Stimulated activated CD4-positive, alpha-beta T cell treated with anti-CD3 and anti-CD28 coated beads, Interleukin-1b, Interleukin-23, amount 100 ng/mL, for 24 hours (primary cell): ENCODE measurements at places on chromosomes 3 and 15.

DNA sequence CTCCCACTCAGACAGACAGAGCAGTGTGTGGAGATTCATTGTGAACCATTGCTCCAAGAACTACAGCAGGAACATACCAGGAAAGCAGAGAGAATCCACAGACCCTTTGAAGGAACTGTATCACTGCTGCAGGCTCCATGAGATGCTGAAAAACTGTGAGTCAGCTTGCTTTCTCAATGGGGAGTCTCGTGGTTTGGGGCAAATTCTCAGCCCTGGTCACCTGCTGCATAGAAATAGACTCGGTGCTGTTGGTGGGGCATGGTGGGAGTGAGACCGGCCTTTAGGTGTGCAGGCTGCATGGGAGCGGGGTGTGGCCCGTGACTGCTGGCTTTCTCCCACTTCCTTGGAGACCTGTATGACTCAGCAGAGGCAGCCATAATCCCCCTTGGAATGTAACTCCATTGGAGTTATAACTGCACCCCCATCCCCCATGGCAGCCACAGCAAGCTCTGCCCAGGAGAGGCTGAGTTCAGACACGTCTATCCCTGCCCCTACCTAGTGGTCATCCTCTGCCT, 35.6 kb downstream of the ALCAM start:
- DNase-seq: no peak

- DNase-seq: no peak
Measured at GRCh38 chr3:127652246-127652995, 20.3 kb upstream of the ABTB1 start.

GRCh38 chr3:65672871-65673815, 365.6 kb downstream of the MAGI1 start:
- no peak for DNase-seq

- no peak for DNase-seq
Measured at GRCh38 chr15:53462651-53463050, 296.8 kb downstream of the WDR72 start.

- DNase-seq: no peak
Measured at GRCh38 chr3:8937064-8938020, 25.9 kb downstream of the RAD18 start.

GRCh38 chr15:66110864-66111263, 142.7 kb downstream of the MEGF11 start:
- no peak for DNase-seq

DNA sequence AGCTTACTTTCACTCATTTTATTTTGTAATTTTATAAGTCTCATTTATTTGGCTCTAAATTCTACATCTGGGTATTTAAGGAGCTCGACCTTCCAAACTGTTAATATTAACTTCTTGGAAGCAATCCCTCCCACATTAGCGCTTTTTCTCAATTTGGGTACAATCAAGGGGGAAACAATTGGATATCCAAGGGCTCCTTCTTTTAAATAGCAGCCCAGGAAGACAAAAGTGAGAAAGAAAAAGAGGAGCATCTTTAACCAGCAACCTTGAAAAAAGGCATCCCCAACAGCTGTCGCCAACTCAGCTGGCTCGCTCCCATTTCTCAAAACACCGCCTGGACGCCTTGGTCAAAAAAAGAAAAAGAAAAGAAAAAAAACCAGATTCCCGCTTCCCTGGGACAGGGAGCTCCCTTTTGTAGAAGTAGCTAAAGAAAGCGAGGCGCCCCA, 873 bp downstream of the C3orf70 start:
- no peak for DNase-seq

DNA sequence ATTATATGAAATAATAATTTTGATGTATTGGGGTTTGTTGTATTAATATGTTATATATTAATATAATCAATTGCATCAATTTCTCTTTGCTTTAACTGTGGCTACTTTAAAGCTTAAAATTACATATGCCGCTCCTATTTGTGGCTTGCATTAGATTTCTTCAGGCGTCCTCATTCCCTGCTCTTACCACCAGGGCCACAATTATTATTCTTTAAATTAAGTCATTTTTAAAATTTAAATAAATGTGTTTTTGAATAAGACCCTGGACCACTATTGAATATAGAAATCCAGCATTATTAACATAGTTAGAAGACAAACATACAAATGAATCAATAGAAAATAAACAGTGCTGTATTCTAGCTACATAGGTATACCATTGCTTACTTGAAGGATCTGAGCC, 55.5 kb upstream of the SNTN start:
- no peak for DNase-seq

DNA sequence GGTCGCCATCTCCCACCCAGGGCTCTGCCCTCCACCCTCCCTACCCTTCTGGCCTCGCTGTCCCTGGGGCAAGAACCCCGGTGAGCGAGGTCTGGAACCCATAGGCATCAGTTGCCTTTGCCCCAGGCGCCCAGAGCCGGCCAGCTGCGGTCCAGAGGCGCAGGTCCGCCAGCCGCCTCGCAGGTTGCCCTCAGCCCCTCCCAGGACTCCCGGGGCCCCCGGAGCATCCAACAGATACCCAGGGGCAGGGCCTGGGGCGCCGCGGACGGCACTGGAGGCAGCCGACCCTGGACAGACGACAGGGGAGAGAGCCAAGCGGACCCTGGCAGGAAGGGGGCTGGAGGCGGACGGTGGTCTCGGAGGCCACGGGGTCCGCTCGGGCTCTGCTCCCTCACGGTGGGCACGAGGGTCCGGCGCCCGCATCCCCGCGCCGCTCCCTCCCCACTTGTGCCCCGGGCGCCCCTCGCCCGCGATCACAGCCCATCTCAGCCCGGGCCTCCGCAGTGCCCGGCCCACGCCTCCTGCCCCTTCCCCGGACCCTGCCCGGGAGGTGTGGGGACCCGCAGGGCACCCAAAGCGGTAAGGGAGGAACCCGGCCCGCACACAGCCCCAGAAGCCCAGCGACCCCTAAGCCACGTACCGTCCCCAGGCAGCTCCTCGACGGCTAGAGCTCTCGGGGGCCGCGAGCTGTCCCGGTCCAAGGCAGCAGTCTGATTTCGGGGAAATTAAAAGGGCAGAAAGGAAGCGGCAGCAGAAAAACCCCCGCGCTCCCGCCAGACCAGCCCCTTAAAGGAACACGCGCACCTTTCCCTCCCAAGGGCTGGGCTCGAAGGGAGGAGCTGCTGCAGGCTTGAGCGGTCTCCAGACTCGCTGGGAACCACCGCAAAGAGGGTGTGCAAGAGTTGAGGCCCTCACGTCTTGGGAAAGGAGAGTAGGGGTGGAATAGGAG, at the start of gene HAPLN3:
Gene HAPLN3, minus strand, starts transcription at position 726 of the 949 bp plus-strand sequence. CDS start 8,246 bp downstream, outside the sequence.
- DNase-seq: no peak

DNA sequence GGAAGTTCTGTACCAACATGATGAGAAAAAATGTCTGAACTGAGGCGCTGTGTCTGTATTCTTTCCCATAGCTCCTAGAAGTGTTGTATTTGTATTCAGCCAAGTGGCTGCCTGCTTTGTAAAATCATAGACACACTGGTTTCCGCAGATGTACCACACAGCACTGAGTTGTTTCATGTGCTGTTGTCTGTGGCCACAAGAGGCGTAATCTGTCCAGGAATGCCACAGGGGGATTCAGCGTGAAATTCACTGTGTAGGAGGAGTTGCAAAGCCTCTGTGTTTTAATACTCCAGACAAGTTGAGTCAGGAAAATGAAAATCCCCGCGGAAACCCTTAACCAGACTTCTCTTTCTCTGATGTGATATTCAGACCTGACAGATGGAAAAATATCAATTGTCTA, 462.2 kb downstream of the NSUN3 start:
- DNase-seq: no peak

DNA sequence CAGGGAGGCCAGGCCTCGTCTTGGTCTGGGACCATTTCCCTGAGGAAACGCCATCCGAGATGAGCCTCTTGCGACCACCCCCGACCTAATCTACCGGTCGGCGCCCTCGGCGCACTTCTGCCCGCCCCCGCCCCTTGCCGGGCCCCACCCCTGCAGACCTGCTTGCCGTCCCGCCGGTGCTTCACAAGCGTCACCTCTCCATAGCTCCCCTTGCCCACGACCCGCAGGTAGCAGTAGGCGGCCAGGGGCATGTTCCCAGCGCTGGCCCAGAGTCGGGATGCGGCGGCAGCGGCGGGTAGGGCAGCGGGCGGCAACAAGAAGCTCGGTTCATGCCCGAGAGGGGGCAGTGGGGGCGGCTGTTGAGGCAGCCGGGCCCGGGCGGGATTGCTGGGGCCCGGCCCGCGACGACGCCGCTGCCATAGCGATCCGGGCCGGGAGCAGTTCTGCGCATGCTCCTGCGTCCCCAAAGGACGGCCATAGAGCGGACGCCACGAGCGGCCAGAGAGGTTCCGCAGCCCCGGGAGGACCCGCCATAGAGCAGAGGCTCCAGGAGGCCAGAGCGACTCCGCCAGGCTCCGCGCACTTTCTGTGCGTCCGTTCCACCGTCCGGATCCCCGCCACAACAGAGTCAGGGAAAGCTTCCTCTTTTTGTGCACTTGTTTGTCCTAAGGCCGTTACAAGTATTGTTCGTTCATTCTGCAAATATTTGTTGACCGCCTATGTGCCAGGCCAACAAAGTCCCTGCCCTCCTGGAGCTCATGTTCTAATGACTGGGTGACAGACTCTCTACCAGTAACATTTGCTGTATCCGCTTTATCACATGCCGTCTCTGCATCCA, at the start of gene NEK4:
Gene NEK4, minus strand, starts transcription at position 445 of the 838 bp plus-strand sequence. Its CDS starts 194 bp downstream, at position 251.
- DNase-seq: peak; percentile 63

DNA sequence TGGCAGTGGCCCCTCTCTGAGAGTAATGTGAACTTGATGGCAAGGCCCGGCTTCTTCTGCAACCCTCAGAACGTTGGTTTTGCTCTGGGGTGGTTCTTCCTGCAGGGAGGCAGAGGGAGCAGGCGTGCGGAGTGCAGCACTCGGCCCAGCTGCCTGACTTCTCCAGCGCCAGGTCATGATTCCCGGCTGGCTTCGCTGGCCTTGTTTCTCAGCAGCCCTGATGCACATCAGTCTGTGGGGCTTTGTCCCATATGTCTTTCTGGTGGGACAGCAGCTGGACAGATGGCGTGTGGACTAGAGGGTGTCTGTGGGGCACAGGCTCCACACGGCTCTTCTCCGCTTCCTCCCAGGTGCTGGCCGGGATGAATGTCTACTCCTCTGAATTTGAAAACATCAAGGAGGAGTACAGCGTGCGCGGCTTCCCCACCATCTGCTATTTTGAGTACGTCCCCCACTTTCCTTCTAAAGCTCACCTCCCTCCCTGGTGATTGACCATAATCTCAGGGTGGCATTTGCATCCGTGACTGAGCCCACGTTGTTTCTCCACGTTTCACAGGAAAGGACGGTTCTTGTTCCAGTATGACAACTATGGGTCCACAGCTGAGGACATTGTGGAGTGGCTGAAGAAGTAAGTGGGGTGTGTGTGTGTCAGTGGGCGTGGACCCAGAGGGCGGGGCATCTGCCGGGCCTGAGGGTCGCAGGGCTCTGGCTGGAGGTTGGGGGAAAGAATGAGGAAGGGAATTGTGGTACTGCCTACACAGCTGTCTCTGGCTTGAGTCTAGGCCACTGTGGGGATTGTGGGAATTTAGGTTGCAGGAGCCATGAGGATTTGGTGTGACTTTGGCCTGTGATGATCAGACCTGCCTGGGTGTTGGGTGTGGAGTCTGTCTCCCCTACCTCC, 57.1 kb downstream of the PDIA5 start:
- DNase-seq: no peak

- no peak for DNase-seq
Measured at GRCh38 chr15:36931434-36931833, 168.9 kb downstream of the MEIS2 start.

DNA sequence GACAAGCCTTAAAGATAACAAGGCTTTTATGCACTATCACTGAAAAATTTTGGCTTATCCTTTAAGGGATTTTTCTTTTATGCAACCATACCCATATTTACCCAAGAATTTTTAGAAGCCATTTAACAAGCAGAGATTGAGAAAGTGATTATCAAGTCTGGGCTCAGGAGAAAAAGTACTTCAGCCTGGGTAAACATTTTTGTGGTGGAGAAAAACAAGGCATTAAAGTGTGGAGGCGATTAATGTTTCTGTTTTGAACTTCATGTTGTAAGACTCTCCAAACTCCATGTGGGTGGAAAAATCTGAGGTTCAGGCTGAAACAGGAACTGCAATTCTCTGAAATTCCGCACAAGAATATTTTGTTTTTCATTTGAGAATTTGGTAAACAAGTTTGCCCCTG, 260.4 kb upstream of the KCNMB2 start:
- DNase-seq: no peak

DNA sequence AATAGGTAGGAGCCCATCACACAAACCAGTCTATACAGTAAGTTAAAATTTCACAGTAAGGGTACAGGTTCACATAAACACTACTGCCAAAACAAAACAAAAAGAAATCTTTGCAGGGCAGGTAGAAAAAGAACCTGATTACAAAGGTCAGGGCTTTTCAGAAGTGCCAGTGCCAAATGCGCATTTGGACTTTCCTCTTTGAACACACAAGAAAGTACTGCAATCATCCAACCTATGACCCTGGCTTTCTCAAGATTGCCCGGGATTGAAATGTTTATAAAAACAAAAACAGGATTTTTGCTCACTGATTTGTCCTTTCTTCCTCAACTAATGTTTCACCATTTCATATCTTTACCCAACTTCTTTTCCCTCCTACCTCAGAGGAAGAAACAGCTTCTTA, 47.4 kb downstream of the CBLB start:
- DNase-seq: no peak

GRCh38 chr15:27936164-27936563, 163.0 kb downstream of the OCA2 start:
- DNase-seq: no peak

GRCh38 chr15:40342416-40343320, 1.9 kb upstream of the CCDC9B start:
- DNase-seq: no peak

DNA sequence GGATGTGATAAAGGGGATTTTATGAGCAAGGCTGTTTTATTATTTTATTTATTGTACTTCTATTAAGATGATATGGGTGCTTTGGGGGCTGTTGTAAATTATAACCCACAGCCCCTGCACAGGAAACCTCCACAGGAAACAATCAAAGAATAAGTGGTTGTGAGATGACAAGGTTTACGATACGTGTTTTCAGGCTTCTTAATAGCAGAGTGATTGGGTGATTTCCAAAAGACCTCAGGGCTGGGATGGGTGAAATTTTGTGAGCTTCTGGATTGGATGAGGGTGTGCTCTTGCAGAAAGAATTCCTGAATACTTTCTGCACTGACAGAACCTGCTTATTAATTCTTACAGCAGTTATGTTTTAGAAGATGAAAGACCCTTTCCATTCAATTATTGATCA, 21.4 kb downstream of the CHL1 start:
- no peak for DNase-seq

- no peak for DNase-seq
Measured at GRCh38 chr3:12286927-12287726, 1.7 kb upstream of the PPARG start.

DNA sequence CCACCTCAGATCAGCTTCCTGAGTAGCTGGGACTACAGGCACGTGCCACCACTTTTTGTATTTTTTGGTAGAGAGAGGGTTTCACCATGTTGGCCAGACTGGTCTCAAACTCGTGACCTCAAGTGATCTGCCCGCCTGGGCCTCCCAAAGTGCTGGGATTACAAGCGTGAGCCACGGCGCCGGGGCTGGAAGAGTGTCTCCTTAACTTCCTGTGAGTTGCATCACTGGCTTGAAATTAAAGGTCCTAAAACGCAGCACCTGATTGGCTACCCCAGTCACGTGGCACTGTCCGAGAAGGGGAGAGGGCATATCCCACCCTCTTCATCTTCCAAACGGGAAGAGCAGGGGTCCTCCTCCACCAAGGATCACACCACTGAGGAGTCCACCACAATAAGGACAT, 5.5 kb upstream of the FAM174B start:
- no peak for DNase-seq
